ENCODE measurements at places on chromosomes 6 and 20.
A peak's percentile ranks its signal among the peaks of the same experiment; 100 is the strongest.

DNA sequence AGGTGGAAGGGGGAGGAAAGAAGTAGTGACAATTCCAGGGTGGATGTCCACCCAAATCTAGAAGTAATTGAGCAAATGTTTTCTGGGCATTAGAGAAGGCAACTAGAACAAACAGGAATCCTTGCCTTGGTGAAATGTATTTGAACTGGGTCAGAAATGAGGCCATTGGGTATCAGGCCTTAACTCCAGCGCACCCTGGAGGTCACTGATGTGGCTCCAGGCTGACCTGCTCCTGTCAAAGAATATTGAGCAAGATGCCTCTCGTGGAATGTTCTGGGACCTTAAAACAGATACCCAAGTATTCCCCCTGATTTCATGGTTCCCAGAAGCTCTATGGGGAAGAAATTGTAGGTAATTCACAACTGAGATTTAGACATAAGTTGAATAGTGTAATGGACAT lies 6.9 kb downstream of the HLA-DPB1 start:
- no peak for DNase-seq

DNA sequence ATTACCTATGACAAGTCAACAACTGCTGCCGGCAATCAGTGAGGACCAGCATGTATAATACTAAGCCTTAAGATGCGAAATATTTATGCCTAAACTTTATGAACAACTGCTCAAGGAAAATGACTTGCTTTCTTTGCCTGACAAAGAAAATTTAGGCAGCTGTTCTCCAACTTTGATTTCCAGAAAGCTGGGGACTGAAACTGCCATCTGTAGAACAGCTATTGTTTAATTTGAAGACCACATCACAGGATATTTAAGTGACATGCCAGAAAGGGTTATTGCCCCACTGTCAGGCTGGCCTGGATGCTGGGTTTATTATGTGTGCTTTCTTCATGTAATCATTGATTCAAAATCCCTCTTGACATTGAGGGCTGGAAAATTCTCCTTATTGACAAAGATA lies 153.9 kb upstream of the ENPP5 start:
- DNase-seq, result no peak

DNA sequence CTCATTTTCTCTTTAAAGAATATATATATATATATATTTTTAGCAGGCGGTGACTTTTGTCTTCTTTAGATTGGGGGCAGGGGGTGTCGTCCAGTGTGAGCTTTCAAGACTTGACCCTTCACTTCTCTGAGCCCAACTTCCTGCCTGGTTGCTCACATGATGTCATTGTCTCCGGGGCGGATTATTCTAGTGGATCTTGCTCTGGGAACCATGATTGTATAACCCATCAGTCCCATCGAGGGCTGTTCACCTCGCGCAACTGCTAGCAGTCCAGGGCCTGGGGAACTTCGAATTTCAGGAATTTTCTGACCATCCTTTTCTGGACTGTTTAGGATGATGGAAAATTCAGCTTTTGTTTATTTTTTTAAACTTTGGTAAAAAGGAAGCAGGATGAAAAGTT lies 1.0 kb downstream of the IGF2R start:
- DNase-seq, result no peak

DNA sequence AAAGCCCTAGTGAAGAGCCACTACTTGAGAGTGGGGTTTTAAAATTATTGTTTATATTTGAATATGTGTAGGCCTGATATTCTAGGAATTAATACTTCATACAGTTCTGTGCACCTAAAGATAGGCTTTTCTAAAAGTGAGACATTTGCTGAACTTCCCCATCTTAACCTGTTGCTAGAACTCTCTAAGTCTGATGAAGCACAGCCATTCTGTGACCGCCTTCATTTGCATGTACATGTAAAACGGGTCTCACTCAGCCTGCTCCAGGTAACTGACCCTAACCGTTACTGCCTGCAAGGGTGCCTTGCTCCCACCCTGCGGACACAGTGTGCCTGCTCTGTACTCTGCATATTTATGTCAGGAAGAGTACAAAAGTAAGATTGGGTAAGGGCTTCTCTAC lies 44.3 kb upstream of the IRF4 start:
- DNase-seq, result no peak

- DNase-seq, result no peak
Measured at GRCh38 chr6:971981-972640, 279.2 kb upstream of the EXOC2 start.

DNA sequence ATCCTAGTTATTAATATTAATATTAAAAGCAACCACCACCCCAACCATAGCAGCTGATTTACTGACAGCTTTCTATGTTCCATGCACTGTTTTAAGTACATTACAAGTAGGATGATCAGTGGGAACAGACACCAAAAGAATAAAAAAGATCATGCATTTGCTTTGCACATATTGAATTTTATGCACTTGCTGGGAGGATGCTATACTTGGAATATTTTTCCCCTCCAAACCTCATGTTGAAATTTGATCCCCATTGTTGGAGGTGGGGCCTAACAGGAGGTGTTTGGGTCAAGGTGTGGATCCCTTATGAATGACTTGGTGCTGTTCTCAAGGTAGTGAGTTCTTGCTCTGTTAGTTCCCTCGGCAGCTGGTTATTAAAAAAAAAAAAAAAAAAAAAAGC lies 178.9 kb upstream of the MYLIP start:
- no peak for DNase-seq

DNA sequence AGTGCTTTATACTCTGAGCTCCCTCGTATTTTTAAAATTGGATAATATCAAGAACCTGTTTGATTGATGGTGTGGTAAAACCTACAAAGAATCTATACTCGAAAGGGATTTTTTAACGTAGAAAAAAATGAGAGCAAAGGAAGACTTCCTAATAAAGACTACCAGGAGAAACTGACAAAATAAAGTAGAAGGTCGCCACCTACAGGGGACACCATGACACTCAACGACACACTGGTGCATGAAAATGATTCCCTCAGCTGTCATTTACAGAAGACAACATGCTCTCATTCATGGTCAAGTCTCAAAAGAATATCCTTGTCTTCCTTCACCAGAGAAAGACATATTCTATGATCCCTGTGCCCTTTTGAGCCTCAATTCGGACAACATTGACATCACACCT lies 10.1 kb upstream of the NHSL1 start:
- peak; percentile 26 for DNase-seq

- no peak for DNase-seq
Measured at GRCh38 chr20:16129411-16129810, 443.8 kb downstream of the KIF16B start.

GRCh38 chr6:113586413-113587077 lies 270.6 kb upstream of the MARCKS start:
- no peak for DNase-seq

GRCh38 chr20:31956556-31957526 lies 5.0 kb upstream of the PDRG1 start:
- DNase-seq, result no peak

GRCh38 chr6:25157842-25158241 lies 121.3 kb upstream of the CARMIL1 start:
- DNase-seq, result no peak

GRCh38 chr6:158353883-158354877 lies 41.9 kb downstream of the TULP4 start:
- no peak for DNase-seq

DNA sequence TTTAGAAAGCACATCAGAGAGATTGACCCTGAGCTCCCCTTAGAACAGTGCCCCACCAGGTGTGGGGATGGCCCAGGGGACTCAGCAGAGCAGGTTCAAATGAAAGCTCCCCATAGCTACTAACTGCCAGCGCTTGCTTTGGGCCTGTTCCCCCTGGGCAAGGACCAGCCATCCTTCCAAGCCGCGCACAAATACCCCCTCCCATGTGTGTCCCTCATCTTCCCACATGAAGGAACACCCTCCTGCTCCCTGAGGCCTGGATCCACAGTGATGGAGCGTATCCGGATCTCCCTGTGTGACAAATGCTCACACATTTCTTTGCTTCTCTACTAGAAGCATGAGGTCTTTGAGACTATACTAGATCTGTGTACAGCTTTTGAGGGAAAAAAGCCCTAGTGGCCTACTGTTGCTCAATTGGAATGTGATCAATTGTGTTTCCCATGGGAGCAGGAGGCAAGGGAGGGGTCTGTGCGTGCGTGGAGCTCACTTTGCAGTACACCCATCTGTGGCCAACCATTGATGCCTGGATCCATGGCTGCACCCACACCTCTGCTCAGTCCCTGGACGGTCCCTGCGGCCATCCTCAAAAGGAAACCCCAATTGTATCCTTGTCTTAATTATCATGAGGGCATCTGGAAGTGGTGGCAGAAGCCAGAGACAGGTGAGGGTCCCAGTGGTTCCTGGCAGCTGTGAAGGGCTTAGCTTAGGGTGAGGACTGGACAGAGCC lies 1.4 kb upstream of the RAET1G start:
- no peak for DNase-seq
